ENCODE measurements at places on chromosomes 5 and 9.

DNA sequence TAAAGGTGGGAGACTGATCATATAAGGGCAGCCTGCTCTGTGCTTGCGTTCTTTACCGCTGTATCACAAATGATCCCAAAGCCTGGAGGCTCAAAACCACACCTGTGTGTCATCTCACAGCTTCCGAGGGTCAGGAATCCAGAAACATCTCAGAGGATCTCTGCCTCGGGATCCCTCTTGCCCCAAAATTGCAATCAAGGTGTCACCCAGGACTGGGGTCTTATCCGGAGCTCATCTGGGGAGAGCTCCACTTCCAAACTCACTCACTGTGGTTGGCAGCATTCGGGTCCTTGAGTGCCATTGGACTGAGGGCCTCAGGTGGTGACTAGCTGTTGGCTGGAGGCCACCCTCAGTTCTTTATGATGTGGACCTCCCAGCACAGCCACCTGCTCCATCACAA is 26.7 kb upstream of the FCN2 start:
- no peak for DNase-seq

GRCh38 chr5:73764586-73764985 is 138.6 kb downstream of the ARHGEF28 start:
- no peak for DNase-seq

DNA sequence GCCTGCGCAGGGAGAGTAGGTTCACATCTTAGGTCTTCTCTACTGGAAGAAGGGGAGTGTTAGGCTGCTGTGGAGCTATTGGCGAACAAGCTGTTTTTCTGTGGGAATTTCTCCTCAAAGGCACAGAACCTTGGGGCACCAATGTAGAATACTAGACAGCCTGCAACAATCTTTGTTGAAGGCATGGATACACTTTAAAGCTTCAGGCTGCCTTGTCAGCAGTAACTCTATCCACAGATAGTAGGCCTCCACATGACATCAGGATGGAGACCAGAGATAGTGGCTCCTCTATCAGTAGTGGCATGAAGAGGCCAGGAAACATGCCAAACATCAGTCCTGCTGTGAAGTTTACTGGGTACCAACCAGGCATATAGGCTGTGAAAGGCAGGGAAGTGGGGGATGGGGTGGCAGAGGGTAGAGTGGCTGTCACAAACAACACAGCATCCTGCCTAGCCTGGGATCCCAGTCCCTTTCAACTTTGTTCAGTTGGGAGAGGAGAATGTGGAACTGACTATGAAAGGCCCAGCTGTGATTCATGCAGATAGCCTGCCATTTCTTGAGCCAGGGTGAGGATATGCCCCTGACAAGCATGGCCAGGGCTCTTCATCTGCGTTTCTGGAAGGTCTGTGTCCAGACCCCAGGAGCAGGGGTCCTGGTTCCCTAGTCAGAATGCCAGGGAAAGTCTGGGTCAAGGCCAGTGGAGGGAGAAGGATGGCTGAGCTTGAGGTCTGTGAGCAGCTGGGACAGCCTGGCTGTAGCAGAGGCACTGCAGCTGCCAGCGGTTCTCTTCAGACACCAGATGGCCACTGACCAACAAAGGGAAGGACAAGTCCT is 1.0 kb upstream of the HK3 start:
- DNase-seq, result no peak

- no peak for DNase-seq
These were observed 46.9 kb upstream of the HSD17B4 start for GRCh38 chr5:119405419-119405818.

GRCh38 chr5:28743025-28743715 is 1704.8 kb upstream of the CDH9 start:
- no peak for DNase-seq

- peak; percentile 72 for DNase-seq
These were observed 6.1 kb downstream of the GARIN3 start for GRCh38 chr5:157160001-157160400.

DNA sequence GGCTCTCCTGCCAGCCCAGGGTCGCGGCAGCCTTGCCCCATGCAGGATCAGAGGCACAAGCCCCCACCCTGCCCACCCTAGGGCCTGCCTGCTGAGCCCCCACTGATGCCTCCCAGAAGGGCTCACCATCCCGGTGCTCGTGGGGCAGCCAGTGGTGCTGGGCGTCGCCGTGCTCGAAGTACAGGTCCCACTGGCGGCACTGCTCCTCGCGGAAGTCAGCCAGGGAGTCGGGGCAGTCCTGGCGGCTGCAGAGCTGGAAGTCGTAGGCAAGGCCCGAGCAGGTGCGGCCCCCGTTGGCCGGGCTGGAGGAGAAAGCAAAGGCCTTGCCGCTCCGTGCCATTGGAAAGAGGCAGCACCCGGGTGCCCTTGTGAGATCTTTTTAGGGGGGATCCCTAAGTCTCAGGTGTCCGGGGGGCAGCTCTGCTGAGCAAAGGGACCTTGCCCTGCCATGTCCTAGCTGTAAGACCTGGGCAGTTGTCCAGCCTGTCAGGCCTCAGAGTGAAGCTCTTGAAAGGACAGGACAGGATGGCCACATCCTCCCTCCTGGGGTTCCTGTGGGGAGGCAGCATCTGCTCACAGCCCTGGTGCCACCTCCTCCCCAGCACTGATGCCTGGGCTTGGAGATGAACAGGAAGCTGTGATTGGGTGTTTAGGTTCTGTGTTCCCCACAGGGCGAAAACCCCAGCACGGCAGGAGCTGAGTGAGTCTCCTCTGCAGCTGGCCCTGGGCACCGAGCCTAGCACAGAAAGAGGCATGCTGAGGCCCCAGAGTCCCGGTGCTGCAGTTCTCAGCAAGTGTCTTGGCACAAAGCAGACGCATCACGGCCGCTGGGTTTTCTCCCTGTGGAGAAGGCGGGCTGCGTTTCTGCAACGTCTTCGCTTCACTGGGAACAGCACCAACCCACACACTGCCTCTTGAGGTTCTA is 77.7 kb downstream of the ZNF354C start:
- no peak for DNase-seq

GRCh38 chr5:142080248-142080647 is 28.3 kb upstream of the NDFIP1 start:
- no peak for DNase-seq

GRCh38 chr5:112643339-112643971 is 94.2 kb upstream of the APC start:
- no peak for DNase-seq

GRCh38 chr5:13658761-13659160 is 285.7 kb downstream of the DNAH5 start:
- DNase-seq, result no peak

DNA sequence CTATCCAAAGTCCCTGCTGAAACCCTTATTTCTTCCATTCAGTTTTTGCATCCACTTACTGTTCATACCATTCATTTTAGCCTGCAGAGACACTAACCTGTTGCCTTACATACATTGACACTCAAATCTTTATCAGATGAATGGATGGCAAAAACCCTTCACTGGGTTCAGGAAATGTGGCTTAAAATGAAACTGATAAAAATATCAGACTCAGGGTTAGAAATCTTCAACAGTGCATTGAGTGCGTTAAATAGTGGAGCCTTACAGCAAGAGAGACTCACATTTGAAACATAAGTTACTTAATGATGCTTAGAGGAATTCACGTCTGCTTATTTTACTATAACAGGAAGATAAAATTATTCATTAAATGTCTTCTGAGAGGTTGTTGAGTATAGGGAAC is 28.0 kb upstream of the BNC2 start:
- DNase-seq, result no peak

DNA sequence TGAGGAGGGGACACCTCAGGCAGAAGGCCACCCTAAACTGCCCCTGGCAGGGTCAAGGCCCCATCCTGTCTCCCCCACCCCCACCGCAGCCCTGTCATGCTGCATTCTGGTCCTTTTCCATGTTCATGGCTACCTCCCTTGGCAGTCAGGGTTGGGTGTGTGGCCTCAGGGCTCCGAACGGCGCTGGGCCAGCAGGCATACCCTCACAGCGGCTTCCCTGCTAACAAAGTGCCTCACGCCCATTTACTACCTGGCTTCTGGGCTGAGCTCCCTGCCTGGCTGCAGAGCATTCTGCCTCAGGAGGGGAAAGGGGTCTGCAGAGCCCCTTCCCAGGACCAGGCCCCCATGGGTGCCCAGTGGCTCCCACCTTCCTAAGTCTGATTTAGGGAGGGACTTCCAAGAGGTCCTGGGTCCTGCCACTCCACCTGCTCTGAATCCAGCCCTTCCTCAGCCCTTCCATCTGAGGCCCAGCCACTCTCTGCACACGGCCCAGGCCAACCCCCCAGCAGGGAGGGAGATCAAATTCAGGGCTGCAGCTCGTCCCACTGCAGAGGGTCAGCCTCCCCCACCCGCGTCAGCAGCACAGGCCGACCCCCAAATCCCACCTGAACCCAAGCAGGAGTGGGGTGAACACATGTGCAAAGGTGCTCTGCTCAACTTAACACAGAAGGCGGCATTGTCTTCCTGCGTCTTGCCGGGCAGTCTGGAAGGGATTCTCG is 115.9 kb upstream of the PHYKPL start:
- DNase-seq, result no peak

DNA sequence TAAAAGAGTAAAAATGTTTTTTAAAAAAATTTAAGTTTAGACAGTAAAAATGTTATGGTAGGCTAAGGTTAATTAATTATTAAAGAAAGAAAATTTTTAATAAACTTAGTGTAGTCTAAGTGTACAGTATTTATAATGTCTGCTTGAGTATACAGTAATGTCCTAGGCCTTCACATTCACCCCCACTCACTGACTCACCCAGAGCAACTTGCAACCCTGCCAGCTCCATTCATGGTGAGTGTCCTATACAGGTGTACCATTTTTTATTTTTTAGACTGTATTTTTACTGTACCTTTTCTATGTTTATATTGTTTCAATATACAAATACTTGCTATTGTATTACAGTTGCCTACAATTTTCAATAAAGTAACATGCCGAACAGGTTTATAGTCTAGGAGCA is 234.1 kb downstream of the AUH start:
- DNase-seq, result no peak

- DNase-seq, result no peak
These were observed 24.1 kb downstream of the AHRR start for GRCh38 chr5:345404-346195.

GRCh38 chr5:64680289-64680688 is 10.0 kb upstream of the SHISAL2B start:
- no peak for DNase-seq

GRCh38 chr5:81825237-81825636 is 74.3 kb upstream of the SSBP2 start:
- no peak for DNase-seq

- DNase-seq, result peak; percentile 32
These were observed 232.6 kb downstream of the EPB41L4A start for GRCh38 chr5:112186401-112186990.

DNA sequence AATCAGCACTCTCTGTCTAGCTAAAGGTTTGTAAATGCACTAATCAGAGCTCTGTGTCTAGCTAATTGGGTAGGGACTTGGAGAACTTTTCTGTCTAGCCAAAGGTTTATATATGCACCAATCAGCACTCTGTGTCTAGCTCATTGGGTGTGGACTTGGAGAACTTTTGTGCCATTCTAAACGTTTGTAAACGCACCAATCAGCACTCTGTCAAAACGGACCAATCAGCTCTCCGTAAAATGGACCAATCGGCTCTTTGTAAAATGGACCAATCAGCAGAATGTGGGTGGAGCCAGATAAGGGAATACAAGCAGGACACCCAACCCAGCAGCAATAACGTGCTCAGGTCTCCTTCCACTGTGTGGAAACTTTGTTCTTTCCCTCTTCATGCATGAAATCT is 298.6 kb upstream of the PTPRD start:
- DNase-seq, result no peak

GRCh38 chr9:92807031-92807756 is 42.6 kb upstream of the BICD2 start:
- no peak for DNase-seq

DNA sequence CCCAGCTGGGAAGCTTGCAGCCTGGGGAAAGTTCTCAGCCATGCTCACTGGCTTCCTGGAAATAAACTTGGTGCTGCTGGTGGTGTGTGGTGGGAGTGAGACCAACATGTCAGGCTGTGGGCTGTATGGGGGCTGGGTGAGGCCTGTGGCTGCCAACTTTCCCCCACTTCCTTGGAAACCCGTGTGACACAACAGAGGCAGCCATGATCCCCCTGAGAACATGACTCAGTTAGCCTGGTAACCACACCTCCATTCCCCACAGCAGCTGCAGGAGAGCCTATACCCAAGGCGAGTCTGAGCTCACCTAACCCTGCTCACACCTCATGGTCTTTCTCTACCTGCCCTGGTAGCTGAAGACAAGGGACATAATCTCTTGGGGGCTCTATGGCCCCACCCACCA is 72.7 kb upstream of the RGMB start:
- DNase-seq, result no peak

GRCh38 chr9:37046683-37047082 is 12.6 kb upstream of the PAX5 start:
- DNase-seq, result no peak

DNA sequence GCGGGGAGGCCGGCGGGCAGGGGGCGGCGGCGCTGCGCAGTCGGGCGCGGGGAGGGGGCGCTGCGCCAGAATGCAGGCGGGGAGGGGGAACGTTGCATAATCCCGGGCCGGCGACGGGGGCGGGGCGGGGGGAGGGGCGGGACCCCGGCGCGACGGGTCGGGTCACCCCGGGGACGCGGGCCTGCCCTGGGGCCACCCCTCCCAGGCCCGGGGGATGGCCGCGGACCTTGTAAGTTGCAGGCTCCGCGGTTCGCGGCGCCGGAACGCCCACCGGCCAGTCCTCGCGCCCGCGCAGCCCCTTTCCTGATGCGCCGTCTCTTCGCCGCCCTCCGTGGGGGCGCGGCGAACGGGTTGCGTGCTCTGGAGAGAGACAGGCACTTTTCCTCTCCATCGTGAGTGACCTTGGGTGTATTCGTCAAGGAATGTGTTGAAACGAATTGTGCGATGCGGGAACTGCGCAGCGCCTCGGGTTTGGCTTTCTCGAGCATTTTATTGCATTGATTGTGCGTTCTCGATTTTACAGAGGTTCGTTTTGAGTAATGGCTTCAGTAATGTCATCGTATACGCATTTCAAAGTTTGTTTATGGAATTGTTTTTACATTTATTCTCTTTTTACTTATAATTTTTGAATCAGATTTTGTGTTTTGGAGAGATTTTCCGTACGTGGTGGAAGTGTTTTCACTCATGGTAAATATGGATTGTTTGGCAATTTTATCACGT is 802 bp downstream of the SPIN1 start:
- DNase-seq, result peak; percentile 14

DNA sequence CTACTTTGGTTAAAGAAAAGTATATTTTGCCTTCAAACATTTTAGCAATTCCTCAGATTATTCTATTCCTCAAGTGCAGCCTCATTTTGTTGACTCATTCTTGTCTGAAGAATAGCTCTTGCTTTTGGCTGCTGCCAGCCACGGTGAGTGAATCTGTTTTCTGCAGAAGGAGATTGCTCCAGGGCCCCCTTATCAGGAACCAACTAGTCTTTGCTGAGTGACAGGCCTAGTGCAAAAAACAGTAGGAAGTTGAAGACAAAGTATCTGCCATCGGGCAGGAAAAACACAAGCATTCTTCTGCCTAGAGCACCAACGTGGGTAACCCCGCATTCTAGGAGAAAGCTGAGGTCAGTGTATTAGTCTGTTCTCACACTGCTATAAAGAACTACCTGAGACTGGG is 42.3 kb downstream of the ZNF883 start:
- DNase-seq, result no peak

DNA sequence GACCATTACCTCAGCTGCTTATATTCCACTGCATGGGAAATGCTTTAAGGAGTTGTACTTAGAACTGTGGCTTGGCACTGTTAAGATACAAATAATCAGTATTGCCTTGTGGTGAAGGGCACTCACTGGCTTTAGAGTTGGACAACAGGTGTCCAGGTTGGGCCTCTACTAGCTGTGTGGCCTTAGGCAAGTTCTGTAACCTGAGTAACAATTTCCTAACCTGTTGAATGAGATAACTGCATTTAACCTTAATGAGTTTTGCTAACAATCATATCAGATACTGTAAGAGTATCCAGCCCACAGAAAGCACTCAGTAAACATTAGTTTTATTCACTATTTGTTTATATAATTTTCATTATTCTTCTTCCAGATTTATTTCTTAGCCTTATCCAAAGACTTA is 17.2 kb upstream of the HK3 start:
- DNase-seq, result no peak
